ENCODE measurements at places on chromosomes 3 and 15.

- H3K4me3 ChIP-seq: no peak overlapping the region
- H3K4me1 ChIP-seq: no peaks in the 10 kb centered on the region
- no peak for ATAC-seq
- H3K27me3 ChIP-seq: no peaks in the 10 kb centered on the region
- no peaks in the 10 kb centered on the region for H3K36me3 ChIP-seq
Observed at GRCh38 chr3:155995525-155996370, 124.6 kb upstream of the KCNAB1 start.

- no peaks in the 10 kb centered on the region for H3K36me3 ChIP-seq
- H3K4me3 ChIP-seq: no peak overlapping the region
- no peaks in the 10 kb centered on the region for H3K4me1 ChIP-seq
- H3K27me3 ChIP-seq: no peaks in the 10 kb centered on the region
Observed at GRCh38 chr3:78937475-78937874, 830.3 kb downstream of the ROBO1 start.

- no peaks in the 10 kb centered on the region for H3K27me3 ChIP-seq
- H3K4me1 ChIP-seq: no peaks in the 10 kb centered on the region
- H3K27ac ChIP-seq: no peak overlapping the region
- H3K4me3 ChIP-seq: no peak overlapping the region
- no peaks in the 10 kb centered on the region for H3K36me3 ChIP-seq
Observed at GRCh38 chr15:30877070-30877469, 26.6 kb upstream of the FAN1 start.

DNA sequence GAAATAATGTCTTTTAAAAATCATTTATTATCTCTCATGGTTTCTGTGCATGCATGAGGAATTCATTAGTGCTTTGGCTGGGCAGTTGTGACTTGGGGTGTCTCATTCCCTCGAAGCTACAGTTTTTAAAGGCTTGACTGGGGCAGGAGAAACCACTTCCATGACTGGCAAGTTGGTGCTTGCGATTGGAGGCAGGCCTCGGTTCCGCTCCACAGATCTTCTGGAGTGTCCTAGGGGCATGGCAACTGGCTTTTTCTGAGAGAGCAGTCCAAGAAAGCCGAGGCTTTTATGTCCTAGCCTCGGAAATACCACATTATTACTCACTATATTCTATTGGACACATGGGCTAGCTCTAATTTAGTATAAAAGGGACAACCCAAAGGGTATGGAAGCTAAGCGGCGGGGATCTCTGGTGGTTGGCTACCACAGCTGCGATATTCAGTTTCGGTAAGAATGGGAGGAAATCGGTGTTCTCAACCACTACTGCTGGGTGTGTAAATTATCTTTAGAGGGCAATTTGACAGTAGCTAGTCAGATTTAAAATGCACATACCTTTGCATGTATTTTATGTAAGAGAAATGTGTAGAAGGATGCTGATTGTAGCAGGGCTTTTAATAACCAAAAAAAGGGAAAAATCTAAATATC, 48.8 kb upstream of the TOP2B start:
- H3K27me3 ChIP-seq: no peaks in the 10 kb centered on the region
- H3K4me3 ChIP-seq: no peak overlapping the region
- no peaks in the 10 kb centered on the region for H3K36me3 ChIP-seq
- H3K27ac ChIP-seq: no peak overlapping the region
- no peaks in the 10 kb centered on the region for H3K4me1 ChIP-seq

- no peaks in the 10 kb centered on the region for H3K36me3 ChIP-seq
- H3K4me3 ChIP-seq: peak overlapping the region; percentile 18
- no peak overlapping the region for H3K27ac ChIP-seq
- no peak for ATAC-seq
- no peaks in the 10 kb centered on the region for H3K27me3 ChIP-seq
- no peaks in the 10 kb centered on the region for H3K4me1 ChIP-seq
Observed at GRCh38 chr3:7205962-7206361, 345.0 kb downstream of the GRM7 start.

DNA sequence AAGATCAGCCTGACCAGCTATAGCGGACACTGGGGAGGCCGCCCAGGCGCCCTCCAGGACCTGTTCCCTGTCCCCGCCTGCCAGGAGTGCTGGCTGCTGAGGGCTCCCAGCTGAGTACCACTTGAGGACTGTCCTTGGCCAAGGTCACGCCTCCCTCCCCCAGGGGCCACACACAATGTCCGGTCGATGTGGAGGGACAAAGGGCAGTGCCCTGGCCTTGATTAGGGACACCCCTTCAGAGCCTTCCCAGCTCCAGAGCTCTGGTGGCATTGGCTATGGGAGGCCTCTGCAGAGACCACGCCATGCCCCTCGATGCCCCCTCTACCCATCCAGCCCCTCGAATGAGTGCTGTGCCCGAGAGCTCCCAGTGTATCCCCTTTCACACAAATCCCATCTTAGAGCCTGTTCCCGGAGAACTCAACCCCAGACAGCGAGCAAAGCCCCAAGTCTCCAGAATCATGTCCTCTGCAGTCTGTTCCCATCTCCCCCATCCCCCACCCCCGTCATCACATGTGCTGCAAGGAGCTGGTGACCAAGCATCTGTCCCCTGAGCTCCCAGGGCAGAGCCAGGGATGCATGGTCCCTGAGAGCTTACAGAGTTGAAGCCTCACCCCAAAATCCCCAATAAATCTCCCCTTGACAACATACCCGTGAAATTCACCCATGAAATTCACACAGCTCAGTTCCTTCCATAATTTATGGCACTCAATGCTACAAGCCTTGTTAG, 158.9 kb downstream of the NUP210 start:
- peaks cover 39% of the 10 kb centered on the region for H3K27me3 ChIP-seq
- H3K4me3 ChIP-seq: no peak overlapping the region
- H3K4me1 ChIP-seq: peaks cover 7% of the 10 kb centered on the region
- H3K36me3 ChIP-seq: no peaks in the 10 kb centered on the region
- no peak for ATAC-seq

DNA sequence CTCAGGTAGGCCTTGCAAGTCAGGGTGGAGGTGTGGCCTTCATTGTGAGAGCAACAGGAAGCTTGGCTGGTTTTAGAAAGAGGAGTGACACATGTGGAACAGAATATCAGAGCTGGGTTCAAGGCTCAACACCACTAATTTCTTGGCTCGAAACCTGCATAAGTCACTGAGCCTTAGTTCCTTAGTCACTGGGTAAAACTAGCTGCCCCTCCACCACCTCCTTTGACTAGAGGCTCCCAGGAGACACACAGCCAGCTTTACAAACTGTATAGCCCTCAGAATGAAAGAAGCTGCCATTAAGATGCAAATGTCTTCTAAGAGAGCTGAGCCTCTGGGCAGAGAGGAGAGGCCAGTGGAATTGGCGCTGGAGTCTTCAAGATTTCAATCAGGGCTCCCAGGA, 67.7 kb downstream of the CERS3 start:
- ATAC-seq: no peak
- no peak overlapping the region for H3K27ac ChIP-seq
- no peaks in the 10 kb centered on the region for H3K36me3 ChIP-seq
- H3K4me1 ChIP-seq: no peaks in the 10 kb centered on the region

DNA sequence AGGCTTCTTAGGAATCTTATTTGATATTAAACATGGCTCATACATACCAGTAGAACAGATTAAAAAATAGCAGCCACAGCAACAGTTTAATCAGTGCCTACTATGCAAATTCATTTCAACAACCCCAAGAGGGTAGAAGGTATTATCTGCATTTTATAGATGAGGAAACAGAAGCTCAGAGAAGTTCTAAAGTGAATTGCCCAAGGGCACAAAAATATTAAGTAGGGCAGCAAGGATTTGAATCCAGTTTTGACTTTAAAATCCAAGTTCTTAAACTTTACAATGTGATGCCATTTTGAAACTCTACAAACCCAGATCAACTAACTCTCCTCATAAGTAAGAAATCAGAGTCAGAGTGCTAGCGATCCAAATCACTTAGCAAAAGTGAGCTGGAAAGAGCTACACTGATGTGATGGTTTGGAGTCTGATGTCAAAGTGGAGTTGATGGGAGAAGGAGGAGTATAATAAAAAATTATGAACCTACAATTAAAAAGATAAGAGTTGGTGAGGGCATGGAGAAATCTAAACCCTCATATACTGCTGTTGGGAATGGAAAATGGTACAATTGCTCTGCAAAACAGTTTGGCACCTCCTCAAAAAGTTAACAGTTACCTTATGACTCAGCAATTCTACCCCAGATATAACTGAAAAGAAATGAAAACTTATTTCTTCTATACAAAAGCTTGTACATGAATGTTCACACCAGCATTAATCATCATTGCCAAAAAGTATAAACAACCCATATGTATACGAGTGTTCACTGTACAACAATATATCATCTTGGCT, 51.0 kb upstream of the PLXND1 start:
- ATAC-seq: no peak
- H3K4me1 ChIP-seq: peaks cover 2% of the 10 kb centered on the region
- peaks cover 3% of the 10 kb centered on the region for H3K36me3 ChIP-seq
- no peak overlapping the region for H3K27ac ChIP-seq

DNA sequence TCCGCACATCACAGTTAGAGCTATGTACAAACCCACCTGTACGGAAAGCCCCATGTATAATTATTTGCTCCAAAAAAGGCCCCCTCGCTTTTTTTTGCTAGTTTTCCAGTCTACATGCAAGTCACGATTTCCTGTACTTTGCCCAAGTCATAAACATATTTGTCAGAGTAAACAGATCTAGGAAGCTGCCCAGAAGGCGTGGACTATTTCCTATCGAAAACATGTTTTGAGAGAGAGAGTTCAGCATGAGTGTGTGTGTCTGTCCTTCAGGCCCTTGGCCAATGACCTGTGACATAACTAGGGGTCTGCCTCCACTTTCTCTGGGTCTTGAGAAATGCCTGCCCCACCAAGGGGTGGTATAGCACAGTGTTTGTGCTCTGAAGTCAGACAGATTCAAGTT, 72.7 kb upstream of the HACD2 start:
- no peak overlapping the region for H3K4me3 ChIP-seq
- H3K4me1 ChIP-seq: peaks cover 53% of the 10 kb centered on the region
- no peak for ATAC-seq
- peaks cover 28% of the 10 kb centered on the region for H3K36me3 ChIP-seq
- peak overlapping the region; percentile 94 for H3K27ac ChIP-seq

DNA sequence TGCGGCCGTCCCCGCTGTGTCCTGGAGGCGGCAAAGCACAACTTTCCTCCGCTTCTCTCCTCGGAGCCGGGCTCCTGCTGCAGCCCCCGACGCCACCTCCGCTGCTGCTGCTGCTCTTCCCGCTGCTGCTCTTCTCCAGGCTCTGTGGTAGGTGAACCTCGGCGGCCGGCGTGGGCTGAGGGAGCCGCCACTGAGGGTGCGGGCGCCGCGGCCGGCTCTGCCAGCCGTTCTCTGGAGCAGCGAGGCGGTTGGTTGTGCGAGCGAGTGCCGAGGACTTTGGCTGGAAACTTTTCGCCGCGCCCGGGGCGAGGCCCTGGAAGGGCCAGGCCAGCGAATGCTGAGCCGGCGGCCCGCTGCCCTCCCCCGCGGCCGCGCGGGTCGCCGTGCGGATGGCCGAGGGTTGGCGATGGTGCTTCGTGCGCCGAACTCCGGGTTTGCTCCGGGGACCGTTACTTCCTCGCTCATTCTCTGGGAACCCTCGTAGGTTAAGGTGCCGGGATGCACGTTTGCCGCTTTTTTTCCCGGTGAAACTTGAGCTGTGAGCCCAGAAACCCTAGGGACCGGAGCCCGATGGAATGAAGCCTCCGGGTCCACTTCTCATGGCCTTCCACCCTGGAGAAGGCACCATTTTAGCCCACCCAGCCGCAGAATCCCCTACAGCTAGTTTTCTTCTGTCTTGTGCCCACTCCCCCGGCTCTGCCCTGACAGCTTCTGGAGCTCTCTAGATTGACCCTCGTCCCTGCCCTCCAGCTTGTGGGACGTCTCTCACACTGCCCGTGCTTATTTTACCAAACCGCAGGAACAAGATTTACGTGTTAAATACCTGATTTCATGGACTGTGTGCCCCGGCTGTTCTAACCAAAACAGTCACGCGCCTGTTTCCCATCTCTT, 660 bp downstream of the NECTIN3 start:
- H3K36me3 ChIP-seq: no peaks in the 10 kb centered on the region
- peak; percentile 12 for ATAC-seq
- peaks cover 54% of the 10 kb centered on the region for H3K4me1 ChIP-seq
- no peaks in the 10 kb centered on the region for H3K27me3 ChIP-seq
- peak overlapping the region; percentile 87 for H3K27ac ChIP-seq

- no peak for ATAC-seq
- H3K4me1 ChIP-seq: no peaks in the 10 kb centered on the region
- no peak overlapping the region for H3K4me3 ChIP-seq
- H3K27me3 ChIP-seq: peaks cover 21% of the 10 kb centered on the region
- no peaks in the 10 kb centered on the region for H3K36me3 ChIP-seq
Observed at GRCh38 chr3:194342861-194343560, 8.1 kb downstream of the CPN2 start.

DNA sequence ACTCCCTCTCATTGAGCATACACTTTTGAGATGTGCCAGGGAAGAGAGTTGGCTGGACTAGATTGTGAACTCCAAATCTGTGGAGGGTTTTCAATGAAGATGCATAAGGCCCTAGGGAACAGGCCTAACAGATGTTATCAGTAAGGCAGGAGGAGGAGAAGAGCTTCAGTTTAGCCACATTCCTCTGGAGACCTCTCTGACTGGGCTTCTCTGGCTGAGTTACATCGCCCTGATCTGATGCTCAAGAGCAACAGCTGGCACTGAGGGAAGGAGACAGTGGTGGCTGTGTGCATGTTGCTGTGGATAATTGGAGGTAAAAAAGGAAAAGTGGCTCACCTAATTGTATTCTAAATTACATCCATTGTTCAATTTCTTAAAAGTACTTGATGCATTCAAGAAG, 206.4 kb upstream of the CFAP20DC start:
- no peak overlapping the region for H3K4me3 ChIP-seq
- no peaks in the 10 kb centered on the region for H3K4me1 ChIP-seq
- H3K36me3 ChIP-seq: no peaks in the 10 kb centered on the region
- no peak overlapping the region for H3K27ac ChIP-seq

DNA sequence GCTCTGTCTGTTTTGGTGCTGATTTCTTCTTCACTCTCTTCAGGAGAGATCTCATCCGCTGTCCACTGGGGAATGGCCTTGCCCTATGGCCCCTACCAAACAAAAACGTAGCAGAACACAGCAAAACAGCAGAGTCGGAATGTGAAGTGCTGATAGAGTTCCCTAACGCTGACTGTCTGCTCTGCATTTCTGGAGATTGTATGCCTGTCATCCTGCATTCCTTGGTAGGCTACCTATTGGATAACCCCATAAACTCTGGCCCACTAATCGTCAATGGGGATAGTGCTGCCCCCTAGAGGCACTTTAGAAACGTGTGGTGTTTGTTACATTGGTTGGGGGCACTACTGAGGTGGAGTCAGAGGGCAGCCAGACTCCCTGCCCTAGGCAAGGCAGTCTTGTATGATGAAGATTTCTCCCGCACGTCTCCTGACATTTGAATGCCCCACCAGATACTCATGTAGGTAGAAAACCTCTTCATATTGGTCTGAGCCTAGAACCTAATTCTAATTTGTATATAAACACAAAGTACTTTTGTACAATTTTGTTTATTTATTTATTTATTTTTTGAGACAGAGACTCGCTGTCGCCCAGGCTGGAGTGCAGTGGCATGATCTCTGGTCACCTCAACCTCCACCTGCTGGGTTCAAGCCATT, 15.6 kb upstream of the MAGEF1 start:
- peak; percentile 86 for ATAC-seq
- H3K4me3 ChIP-seq: no peak overlapping the region
- H3K27me3 ChIP-seq: no peaks in the 10 kb centered on the region
- no peaks in the 10 kb centered on the region for H3K36me3 ChIP-seq
- no peak overlapping the region for H3K27ac ChIP-seq

Data from gastroesophageal sphincter (tissue), 4 donors.